ENCODE measurements at places on chromosomes 7 and 10.

GRCh38 chr10:95496951-95497350 lies 64.2 kb downstream of the SORBS1 start:
- H3K36me3 ChIP-seq, result no peaks in the 10 kb centered on the region
- no peaks in the 10 kb centered on the region for H3K4me1 ChIP-seq
- peaks cover 9% of the 10 kb centered on the region for H3K27me3 ChIP-seq
- no peak overlapping the region for H3K27ac ChIP-seq
- H3K4me3 ChIP-seq, result no peak overlapping the region

- no peaks in the 10 kb centered on the region for H3K4me1 ChIP-seq
- no peak for ATAC-seq
- no peak overlapping the region for H3K4me3 ChIP-seq
- no peaks in the 10 kb centered on the region for H3K36me3 ChIP-seq
- H3K27me3 ChIP-seq, result no peaks in the 10 kb centered on the region
Measured at GRCh38 chr7:110534241-110534931, 556.5 kb upstream of the LRRN3 start.

GRCh38 chr10:89591111-89591795 lies 53.8 kb downstream of the PANK1 start:
- no peaks in the 10 kb centered on the region for H3K4me1 ChIP-seq
- H3K36me3 ChIP-seq, result peaks cover 5% of the 10 kb centered on the region
- no peak overlapping the region for H3K4me3 ChIP-seq

DNA sequence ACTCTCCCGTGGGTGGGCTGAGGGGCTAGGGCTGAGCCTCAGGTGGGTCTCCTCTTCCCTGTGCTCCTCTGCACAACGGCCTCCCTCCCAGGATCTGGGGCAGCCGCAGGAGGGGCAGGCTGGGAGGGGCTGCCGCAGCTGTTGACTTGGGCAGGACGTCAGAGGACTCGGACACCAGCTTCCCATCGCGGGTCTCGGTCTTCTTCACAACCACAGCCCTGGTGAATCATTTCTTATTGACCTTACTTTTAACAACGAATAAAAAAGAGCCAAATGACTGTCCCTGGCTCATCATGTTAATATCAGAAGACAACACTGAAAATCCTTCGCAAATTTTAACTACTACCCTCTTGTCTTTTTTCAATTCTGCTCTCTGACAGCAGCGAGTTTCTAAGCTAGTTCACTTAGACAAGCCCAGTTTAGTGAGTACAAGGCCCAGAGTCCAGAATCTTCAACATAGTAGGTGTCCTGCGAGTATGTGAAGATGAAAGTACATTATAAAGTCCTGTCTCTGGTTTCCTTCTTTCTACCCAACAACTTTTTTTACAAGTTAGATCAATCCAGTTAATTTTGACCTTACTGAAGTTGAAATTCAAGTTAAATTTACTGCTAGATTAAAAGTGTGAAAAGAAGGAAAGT lies 32.4 kb downstream of the CTNNA3 start:
- no peaks in the 10 kb centered on the region for H3K4me1 ChIP-seq
- no peak overlapping the region for H3K27ac ChIP-seq
- no peaks in the 10 kb centered on the region for H3K27me3 ChIP-seq

GRCh38 chr7:75906991-75907667 lies 7.8 kb upstream of the POR start:
- H3K36me3 ChIP-seq, result no peaks in the 10 kb centered on the region
- H3K4me1 ChIP-seq, result no peaks in the 10 kb centered on the region
- H3K4me3 ChIP-seq, result no peak overlapping the region
- no peak for ATAC-seq
- no peak overlapping the region for H3K27ac ChIP-seq

DNA sequence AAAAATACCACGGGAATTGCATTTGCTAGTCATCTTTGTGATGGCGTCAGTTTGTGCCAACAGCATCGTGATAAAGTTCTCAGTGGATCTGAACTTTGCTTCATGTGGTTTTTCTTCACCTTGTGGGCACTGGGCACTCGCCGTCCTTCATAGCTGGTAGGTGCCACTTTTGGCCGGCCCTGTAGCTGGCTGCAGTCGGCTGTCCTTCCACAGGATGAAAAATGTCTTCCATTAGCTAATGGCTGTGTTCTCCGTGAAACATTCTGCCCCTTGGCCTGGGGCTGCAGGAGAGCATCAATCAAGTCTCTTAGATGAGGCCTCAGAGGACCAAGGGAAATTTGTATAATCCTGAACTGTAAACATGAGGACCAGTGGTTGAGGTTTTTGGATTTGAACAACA lies 145.3 kb downstream of the DYNC1I1 start:
- H3K4me3 ChIP-seq, result no peak overlapping the region
- no peak overlapping the region for H3K27ac ChIP-seq
- H3K36me3 ChIP-seq, result no peaks in the 10 kb centered on the region
- H3K27me3 ChIP-seq, result peaks cover 17% of the 10 kb centered on the region

GRCh38 chr7:486216-486743 lies 33.4 kb downstream of the PDGFA start:
- H3K4me3 ChIP-seq, result no peak overlapping the region
- H3K36me3 ChIP-seq, result no peaks in the 10 kb centered on the region

DNA sequence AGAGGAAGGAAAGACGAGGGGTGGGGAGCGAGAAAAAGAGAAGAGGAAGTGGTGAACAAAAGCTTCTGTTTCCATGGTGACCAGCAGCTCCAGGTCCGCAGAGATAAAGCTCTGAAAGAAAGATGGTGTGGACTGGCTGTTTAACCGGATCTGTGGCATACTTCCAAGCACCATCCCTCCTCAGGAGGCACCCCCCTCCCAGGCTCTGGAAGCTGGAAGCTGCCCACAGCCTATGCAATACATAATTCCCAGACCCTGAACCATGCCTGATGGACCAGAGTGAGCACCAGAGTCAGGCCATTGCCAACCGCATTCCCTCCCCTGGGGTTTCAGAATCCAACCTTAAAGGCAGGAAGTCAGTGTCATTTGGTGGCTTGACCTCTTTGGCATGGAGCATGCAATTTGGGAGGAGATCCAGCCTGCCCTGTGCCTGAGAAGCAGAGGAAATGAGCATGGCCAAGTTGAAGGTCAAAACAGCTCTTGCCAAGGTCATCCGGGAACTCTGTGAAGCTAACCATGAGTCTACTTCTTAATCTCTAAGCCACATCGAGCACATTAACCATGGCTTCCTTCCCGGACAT lies 22.2 kb upstream of the CPXM2 start:
- no peaks in the 10 kb centered on the region for H3K4me1 ChIP-seq
- ATAC-seq, result no peak
- H3K36me3 ChIP-seq, result no peaks in the 10 kb centered on the region
- H3K27ac ChIP-seq, result no peak overlapping the region
- H3K4me3 ChIP-seq, result no peak overlapping the region

GRCh38 chr10:103276251-103276895 lies 565 bp upstream of the INA start:
- H3K36me3 ChIP-seq, result peaks cover 7% of the 10 kb centered on the region
- ATAC-seq, result no peak
- H3K27ac ChIP-seq, result no peak overlapping the region
- peak overlapping the region; percentile 19 for H3K4me3 ChIP-seq
- no peaks in the 10 kb centered on the region for H3K4me1 ChIP-seq

- no peak overlapping the region for H3K27ac ChIP-seq
- no peak overlapping the region for H3K4me3 ChIP-seq
- no peaks in the 10 kb centered on the region for H3K27me3 ChIP-seq
- peaks cover 5% of the 10 kb centered on the region for H3K4me1 ChIP-seq
- no peaks in the 10 kb centered on the region for H3K36me3 ChIP-seq
Measured at GRCh38 chr7:69318794-69319193, 279.5 kb upstream of the AUTS2 start.

DNA sequence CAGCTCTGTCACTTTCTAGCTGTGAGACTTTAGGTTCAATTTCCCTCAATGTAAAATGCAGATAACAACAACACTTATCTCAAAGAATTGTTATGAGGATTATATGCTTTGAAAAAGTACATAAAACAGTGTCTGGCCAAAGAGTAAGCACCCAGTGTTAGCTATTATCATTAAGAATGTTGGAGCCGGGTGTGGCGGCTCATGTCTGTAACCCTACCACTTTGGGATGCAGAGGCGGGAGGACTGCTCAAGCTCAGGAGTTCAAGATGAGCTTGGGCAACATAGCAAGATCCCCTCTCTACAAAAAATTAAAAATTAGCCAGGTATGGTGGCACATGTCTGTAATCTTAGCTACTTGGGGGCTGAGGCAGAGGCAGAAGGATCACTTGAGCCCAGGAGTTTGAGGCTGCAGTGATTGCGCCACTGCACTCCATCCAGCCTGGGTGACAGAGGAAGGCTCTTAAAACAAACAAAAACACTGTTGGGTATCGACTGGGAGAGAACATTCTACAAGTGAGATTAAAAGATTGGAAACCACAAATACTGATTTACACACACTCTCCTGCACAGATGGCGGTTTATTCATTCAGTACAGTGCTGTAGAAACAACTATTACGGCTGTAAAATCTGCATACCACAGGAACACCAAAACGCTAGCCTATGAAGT lies 107.3 kb downstream of the PROSER2 start:
- H3K27ac ChIP-seq, result peak overlapping the region; percentile 66
- H3K4me3 ChIP-seq, result no peak overlapping the region
- no peaks in the 10 kb centered on the region for H3K27me3 ChIP-seq
- H3K4me1 ChIP-seq, result peaks cover 9% of the 10 kb centered on the region
- no peak for ATAC-seq

DNA sequence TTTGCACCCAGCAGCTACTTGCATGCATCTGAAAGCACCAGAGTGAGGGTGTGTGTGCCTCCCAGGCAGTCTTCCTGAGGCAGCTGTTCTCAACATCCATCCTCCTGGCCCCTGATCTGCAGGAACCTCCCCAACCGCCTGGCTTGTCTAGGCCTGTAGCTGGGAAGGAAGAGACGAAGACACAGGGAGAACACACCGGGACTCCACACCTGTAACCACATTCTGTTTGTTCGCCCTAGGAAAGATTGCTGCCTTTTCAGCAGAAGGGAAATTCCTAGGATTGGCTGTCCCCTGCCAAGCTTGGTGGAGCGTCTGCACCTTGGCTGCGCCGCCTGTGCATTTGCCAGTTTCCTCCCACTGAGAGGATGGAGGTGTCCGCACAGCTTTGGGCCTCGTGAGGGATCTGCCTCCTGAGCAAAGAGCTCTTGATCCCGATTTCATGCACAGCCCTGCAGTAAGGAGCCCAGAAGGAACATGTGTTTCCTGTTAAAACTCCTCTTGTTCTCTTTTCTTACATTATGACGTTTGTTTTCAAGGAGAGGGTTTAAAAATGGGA lies 154.6 kb downstream of the TPST1 start:
- peaks cover 5% of the 10 kb centered on the region for H3K27me3 ChIP-seq
- no peaks in the 10 kb centered on the region for H3K36me3 ChIP-seq
- no peak for ATAC-seq
- H3K27ac ChIP-seq, result no peak overlapping the region

- peaks cover 8% of the 10 kb centered on the region for H3K4me1 ChIP-seq
- H3K36me3 ChIP-seq, result no peaks in the 10 kb centered on the region
- no peak overlapping the region for H3K27ac ChIP-seq
- no peak overlapping the region for H3K4me3 ChIP-seq
Measured at GRCh38 chr10:11396311-11396955, 215.0 kb downstream of the USP6NL start.

- ATAC-seq, result no peak
- peak overlapping the region; percentile 22 for H3K27ac ChIP-seq
- no peak overlapping the region for H3K4me3 ChIP-seq
- H3K36me3 ChIP-seq, result no peaks in the 10 kb centered on the region
- H3K4me1 ChIP-seq, result peaks cover 36% of the 10 kb centered on the region
- H3K27me3 ChIP-seq, result no peaks in the 10 kb centered on the region
Measured at GRCh38 chr10:35396560-35397434, 60.5 kb downstream of the CCNY start.

GRCh38 chr10:4214908-4215307 lies 429.9 kb upstream of the KLF6 start:
- no peak overlapping the region for H3K4me3 ChIP-seq
- H3K4me1 ChIP-seq, result peaks cover 5% of the 10 kb centered on the region
- H3K27ac ChIP-seq, result no peak overlapping the region
- no peaks in the 10 kb centered on the region for H3K27me3 ChIP-seq
- no peak for ATAC-seq
- no peaks in the 10 kb centered on the region for H3K36me3 ChIP-seq

DNA sequence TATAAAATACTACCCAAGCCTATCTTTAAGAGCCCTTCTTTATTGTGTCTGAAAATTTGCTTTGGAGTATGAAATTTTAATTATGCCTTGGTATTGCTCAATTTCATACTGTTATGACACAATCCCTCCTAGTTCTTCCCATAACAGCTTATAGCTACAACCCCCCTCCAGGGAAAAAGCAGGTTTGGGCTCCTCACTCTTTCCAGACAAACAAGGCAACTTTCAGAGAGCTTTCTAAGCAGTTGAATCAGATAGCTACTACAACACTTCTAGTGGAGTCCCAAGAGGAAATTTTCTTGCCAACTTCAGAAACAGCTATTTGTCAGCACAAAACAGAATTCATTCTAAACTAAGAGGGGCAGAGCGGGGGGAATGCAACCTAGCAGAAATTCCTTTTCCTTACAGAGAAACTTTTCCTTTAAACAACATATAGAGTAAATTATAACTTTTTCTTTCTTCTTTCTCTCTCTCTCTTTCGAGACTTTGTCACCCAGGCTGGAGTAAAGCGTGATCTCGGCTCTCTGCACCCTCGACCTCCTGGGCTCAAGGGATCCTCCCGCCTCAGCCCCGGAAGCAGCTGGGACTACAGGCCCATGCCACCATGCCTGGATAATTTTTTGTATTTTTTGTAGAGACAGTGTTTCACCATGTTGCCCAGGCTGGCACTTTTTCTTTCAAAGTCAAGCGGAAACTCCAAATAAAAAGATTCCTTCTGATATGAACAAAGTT lies 26.0 kb upstream of the JMJD1C start:
- H3K4me1 ChIP-seq, result no peaks in the 10 kb centered on the region
- ATAC-seq, result no peak
- H3K4me3 ChIP-seq, result no peak overlapping the region
- no peaks in the 10 kb centered on the region for H3K27me3 ChIP-seq

DNA sequence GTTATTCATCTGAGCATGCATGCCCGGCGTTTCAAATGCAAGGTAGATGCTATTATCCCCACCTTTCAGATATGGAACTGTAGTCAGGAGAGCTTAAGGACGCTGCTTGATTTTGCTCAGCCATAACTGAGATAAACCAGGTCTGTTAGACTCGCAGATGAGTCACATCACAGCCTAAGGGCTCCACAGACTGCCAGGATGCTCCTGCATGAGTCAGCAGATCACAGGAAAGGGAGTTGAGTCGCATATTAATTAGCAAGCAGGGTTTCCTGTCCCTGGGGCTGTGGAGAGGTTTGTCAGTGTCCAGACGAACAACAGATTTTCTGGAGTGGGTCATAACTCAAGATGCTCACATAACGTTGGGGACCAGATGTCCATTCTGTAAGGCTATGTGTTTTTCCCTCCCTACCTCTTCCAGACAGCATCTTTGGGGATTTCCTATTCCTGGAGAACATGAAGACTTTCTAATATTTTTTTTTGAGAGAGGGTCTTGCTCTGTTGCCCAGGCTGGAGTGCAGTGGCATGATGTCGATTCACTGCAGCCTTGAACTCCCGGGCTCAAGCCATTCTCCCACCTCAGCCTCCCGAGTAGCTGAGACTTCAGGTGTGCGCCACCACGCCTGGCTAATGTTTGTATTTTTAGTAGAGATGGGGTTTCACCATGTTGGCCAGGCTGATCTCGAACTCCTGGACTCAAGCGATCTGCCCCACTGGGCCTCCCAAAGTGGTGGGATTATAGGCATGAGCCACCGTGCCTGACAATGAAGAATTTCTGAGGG lies 36.7 kb downstream of the PFKFB3 start:
- H3K4me1 ChIP-seq, result peaks cover 22% of the 10 kb centered on the region
- peak overlapping the region; percentile 15 for H3K4me3 ChIP-seq
- no peaks in the 10 kb centered on the region for H3K27me3 ChIP-seq

Data from activated T-helper 17 cell treated with anti-CD3 and anti-CD28 coated beads, Interleukin-2, amount 50 U/mL, for 72 hours (primary cell).